Inflammatory macrophage treated with lipopolysaccharide for 1 hour (primary cell): ENCODE measurements at places on chromosomes 5 and 9.

- DNase-seq = no peak
Measured at GRCh38 chr9:122226142-122226757, 2.5 kb downstream of the LHX6 start.

GRCh38 chr5:97182571-97183099 is 412 bp downstream of the RIOK2 start:
- no peak for DNase-seq

DNA sequence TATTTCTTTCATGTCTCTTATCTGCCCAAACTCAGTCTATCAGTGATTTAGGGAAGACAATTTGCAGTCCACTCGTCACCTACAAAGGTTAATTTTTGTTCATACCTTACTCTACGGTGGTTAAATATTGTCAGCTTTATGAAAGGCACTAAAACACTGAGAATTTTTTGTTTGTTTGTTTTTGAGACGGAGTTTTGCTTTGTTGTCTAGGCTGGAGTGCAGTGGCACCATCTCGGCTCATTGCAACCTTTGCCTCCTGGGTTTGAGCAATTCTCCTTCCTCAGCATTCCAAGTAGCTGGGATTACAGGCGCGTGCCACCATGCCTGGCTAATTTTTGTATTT is 26.4 kb upstream of the TXN start:
- DNase-seq = no peak

GRCh38 chr5:76083555-76084495 is 642 bp downstream of the SV2C start:
- DNase-seq = no peak

GRCh38 chr5:41157272-41157894 is 55.9 kb downstream of the C6 start:
- no peak for DNase-seq

DNA sequence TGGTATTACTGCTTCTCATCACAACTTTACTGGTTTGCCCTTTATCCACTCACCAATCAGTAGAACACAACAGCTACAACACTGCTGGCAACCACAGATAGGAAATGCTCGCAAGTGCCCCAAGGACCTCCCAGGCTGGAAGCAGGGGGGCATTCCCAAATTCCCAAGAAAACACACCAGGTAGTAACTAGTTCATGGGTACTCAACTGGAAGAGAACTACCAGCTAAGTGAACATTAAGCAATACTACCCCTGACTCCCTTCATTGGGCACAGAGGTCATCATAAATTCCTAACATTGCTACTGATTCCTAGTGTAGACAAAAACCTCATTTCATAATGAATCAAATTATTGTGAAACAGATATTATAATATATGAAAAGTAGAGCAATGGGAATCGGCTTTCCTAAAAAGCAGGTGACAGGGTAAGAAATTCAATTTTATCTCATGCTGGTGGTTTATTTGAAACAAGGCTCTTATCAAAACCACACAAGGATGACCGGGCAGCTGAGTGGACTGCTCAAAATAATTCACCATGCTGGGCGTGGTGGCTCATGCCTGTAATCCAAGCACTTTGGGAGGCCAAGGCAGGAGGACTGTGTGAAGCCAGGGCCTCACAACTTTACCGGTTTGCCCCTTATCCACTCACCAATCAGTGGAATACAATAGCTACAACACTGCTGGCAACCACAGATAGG is 81.6 kb downstream of the TLE1 start:
- DNase-seq = no peak

- no peak for DNase-seq
Measured at GRCh38 chr5:15550502-15551112, 50.6 kb downstream of the FBXL7 start.

DNA sequence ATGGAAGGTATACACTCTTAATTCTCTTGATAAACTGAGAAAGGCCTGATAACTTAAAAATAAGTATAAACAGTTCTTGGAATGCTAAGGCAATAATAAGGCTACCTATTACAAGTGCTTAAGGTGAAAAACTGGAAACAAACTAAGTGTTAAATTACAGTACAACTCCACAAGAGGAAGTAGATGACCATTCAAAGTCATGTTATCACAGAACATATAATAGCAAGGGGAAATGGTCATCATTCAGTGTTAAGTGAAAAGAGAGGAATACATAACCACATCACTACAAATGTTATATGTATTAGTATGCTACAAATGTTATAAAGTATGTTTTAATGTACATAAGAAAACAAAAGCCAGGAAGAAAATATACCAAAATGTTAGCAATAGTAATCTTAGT is 135.9 kb downstream of the CCDC192 start:
- no peak for DNase-seq

- DNase-seq = no peak
Measured at GRCh38 chr5:7474821-7475403, 79.0 kb downstream of the ADCY2 start.

DNA sequence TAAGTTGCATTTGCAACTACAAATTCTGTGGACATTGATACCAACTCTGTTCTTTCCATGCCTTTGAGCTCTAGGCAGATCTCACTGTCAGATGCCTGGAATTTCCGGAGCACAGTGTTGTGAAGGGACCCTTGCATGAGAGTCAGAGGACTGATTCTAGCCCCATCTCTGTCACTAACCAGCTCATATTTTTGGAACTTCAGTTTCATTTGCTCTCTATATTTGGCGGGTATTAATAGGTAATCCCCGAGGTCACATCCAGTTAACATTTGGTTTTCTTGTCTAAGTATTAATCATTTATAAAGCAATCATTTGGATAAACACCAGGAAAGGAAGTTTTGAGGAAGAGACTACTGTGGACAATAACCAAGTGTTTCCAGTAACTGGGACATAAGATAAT is 115.7 kb downstream of the MAN2A1 start:
- DNase-seq = no peak

DNA sequence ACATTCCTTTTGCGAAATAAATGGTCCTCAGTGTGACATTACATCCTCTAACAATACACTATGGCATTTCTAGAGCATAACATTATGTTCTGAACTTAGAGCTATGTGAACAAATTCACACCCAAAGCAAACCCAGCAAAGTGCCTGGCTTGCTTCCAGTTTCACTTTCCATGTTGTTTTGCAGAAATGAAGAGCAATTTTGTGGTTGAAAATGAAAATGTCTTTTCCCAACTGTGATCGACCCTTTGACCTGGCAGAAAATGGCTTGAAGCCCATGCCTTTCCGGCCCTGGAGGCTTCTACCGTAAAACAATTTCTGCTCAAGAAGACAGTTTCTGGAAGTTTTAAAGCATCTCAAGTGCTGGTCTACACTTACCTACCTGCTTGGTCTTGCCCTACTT is 344.7 kb upstream of the RGMB start:
- no peak for DNase-seq

DNA sequence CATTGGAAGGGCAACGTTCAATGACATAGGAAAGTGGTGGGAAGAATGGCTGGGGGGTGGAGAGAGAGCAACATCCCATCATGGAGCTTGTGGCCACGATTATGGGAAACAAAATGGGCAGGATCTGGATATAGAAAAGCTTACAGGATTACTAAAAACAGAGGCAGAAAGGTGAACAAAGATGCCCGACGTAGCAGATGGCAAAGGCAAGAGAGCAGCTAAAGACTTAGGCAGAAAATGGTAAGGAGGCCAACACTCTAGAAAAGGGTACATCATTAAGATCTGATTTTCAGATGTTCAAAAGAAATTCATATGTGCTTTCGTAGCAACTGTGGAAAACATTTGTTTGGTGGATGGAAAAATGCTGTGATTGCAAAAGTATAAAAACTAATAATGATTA is 102.5 kb downstream of the OTULIN start:
- no peak for DNase-seq

DNA sequence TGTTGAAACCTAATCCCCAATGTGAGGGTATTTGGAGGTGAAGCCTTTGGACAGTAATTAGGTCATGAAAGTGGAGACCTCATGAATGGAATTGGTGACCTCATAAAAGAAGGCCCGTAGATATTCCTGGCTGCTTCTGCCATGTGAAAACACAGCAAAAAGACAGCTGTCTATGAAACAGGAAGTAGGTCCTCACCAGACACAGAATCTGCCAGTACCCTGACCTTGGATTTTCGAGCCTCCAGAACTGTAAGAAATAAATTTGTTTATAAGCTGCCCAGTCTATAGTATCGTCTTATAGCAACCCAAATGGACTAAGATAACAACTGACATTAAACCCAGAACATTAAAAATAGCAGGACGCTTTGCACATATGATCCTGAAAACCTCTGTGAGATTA is 371.1 kb downstream of the SPOCK1 start:
- no peak for DNase-seq

- no peak for DNase-seq
Measured at GRCh38 chr5:176851871-176852658, 41.7 kb downstream of the UNC5A start.

- DNase-seq = no peak
Measured at GRCh38 chr5:14200312-14200990, 57.3 kb downstream of the TRIO start.

DNA sequence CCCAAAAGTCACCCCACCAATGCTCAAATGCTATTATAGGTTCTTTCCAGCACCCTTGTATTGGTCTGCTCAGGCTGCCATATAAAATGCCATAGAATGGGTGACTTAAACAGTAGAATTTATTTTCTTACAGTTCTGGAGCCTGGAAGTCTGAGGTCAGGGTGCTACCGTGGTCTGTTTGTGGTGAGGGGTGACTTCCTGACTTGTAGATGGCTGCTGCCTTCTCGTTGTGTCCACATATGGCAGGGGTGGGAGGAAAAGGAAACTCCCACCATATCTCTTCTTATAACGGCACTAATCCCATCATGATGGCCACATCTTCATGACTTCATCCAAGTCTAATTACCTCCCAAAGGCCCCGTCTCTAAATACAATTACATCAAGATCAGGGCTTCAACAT is 257.8 kb upstream of the TARS1 start:
- no peak for DNase-seq

GRCh38 chr9:120876842-120877240 is at the start of gene PHF19:
PHF19 (minus strand) TSS chr9:120877188; CDS start chr9:120874741, 2,447 bp downstream.
- no peak for DNase-seq
